ENCODE measurements at places on chromosomes 2 and 18. TPM values are rescaled to one million over a fixed set of nuclear protein-coding genes. Genes with fewer than 3 reads are reported as not detected.

GRCh38 chr18:47118981-47119380 lies 31.3 kb downstream of the HDHD2 start:
- DNase-seq = no peak

- no peak for DNase-seq
Measured at GRCh38 chr2:135570884-135571283, 39.6 kb downstream of the R3HDM1 start.

DNA sequence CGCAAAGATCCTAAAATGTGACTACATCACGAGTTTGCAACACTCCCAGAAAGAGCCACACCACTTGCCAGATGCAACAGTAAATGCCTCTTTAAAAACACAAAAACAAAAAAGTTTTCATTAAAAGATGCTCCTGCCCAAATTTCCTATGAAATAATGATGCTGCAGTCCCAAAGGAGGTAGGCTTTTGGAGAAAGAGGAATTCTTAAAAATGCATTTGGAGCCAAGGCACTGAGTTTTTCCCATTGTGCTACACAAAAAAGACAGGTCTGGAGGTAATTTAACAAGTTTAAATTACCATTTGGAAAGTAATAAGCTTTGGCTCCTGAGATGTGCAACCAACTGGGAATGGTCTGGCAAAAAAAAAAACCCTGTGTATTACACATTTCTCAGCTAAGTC lies 145.0 kb downstream of the PID1 start:
- no peak for DNase-seq

- no peak for DNase-seq
Measured at GRCh38 chr2:169160926-169161481, 91.6 kb downstream of the DHRS9 start.

SPAST gene
- 18.1 TPM for total RNA-seq

ECEL1 gene
- total RNA-seq = 0.35 TPM

All from mucosa of gallbladder (tissue), 1 donor.